ENCODE measurements at places on chromosomes 3 and 15.

DNA sequence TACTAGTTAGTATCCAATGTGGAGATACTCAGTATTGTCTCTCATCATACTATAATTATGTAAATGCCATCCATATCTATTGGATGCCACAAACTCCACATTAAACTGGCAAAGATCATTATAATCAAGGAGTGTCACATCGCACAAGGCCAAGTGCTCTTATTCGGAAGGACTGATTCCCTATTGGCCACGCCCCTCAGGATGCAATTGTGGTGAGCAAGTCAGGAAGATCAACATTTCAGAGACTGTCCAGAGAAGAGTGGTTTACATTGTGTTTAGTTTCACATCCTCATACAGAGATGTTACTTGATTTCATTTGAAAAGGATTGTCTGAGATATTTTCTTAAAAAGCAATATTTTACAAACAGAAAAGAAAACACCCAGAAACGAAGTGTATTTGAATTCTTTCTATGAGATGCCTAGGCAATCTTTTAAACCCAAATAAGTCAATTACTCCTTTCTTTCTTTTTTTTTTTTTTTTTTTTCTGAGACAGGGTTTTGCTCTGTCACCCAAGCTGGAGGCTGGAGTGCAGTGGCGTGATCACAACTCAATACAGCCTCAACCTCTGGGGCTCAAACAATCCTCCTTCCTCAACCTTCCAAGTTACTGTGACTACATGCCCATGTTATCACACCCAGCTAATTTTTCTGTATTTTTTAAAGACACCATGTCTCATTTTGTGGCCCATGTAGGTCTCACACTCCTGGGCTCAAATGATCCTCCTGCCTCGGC lies 369.1 kb downstream of the RBMS3 start:
- DNase-seq, result no peak

- DNase-seq, result no peak
Observed at GRCh38 chr15:55696221-55696620, 46.7 kb downstream of the PRTG start.

GRCh38 chr3:196063049-196063448 lies 18.8 kb downstream of the TFRC start:
- no peak for DNase-seq

GRCh38 chr3:42148982-42149432 lies 57.9 kb downstream of the TRAK1 start:
- no peak for DNase-seq

GRCh38 chr3:52847726-52848125 lies 12.9 kb upstream of the MUSTN1 start:
- no peak for DNase-seq

GRCh38 chr15:26082221-26083109 lies 219.3 kb upstream of the ATP10A start:
- peak; percentile 91 for DNase-seq

DNA sequence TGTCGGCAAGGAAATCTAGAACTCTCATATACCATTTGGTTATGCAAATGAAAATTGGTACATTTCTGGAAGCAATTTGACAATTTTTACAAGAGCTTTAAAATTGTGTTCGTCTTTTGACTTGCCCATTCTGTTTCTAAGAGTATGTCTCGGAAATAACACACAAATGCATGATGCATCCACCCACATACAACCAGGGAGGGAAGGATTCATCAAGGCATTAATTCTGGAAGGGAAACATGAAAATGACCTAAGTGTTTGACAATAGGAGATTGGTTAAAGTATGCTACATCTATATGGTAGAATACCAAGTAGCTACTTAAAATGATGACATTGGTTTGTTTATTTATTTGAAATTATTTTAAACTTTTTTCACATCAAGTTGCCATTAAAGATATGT lies 58.6 kb downstream of the PIAS1 start:
- no peak for DNase-seq

GRCh38 chr3:33437556-33438283 lies 2.5 kb downstream of the UBP1 start:
- no peak for DNase-seq

- no peak for DNase-seq
Observed at GRCh38 chr3:161430307-161430706, 59.0 kb upstream of the SPTSSB start.

DNA sequence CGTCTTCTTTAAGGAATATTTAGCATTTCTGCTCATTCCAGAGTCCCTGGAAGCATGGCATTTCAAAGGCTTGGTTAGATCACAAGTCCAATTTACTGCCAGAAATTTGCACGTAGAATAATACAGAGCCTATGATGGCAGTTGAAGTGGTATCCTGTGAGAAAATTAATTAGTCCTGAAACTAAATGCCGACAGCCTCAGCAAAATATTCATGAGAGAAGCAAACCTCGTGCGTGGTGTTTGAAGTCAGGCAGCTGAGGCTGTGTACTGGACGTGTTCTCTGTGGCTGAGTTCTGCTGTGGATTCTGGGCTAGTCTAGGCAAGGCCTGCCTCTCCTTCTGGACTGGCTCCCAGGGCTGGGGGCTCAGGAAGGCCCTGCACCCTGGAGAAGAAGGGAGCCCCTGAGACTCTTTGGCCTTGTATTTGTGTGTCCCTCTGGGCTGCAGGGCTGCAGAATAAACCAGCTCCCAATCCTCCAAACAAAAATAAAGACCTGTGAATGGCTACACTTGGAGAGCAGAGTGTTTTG lies 106.6 kb downstream of the APBA2 start:
- no peak for DNase-seq

GRCh38 chr3:100836661-100837060 lies 127.4 kb downstream of the TFG start:
- no peak for DNase-seq

GRCh38 chr3:115975353-115975752 lies 352.0 kb downstream of the GAP43 start:
- DNase-seq, result no peak

GRCh38 chr3:139465636-139466035 lies 10.7 kb downstream of the RBP2 start:
- no peak for DNase-seq

All from activated naive CD4-positive, alpha-beta T cell (primary cell).